ENCODE measurements at places on chromosomes 13 and 19.

GRCh38 chr13:73608711-73609485, 525.3 kb downstream of the KLF12 start:
- DNase-seq: no peak

DNA sequence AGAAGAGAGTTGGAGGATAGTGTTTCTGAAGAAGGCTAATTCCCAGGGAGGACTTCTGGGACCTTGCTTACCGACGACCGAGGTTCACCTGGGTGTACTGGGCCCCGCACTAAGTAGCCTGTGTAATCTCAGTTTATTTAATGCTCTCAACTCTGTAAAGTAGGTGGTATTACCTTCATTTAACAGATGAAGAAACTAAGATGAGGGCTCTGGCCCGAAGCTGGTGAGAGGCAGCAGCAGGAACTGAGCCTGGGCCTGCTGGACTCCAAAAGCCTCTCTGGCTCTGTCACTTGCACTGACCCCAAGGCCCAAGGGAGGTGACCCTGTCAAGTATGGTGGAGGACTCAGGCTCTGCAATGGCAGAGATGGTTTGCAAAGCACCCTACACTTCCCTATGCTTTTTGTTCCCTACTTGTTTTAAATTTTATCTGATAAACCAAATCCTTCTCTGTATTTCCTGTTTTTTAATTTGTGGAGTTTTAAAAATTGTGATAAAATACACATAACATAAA, 50.6 kb downstream of the GGACT start:
- no peak for DNase-seq

DNA sequence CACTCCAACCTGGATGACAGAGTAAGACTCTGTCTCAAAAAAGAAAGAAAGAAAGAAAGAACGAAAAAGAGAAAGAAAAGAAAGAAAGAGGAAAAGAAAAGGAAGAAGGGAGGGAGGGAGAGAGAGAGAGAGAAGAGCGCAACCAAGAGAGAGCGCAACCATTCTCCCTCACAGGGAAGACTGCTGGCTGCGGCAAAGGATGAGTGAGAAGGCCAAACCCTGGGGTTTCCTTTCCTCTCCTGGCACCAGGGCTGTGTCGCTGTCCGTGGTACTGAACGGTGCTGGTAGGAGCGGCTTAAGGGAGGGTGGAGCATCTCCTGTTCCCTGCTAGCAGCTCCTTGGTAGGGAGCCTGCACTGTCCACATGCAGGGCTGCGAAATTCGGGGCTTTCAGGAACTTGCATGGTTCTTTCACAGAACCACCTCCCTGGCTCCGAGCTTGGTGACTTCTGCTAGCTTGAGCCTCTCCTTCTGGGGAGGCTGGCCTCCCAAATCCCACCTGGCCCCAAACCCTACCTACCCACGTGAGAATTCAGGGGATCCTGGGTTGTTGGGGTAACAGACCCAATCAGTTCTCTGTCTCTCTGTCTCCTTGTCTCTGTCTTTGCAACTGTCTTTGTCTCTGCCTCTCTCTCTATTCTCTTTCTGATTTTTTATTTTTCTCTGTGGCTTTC, 51.1 kb upstream of the ZNRF4 start:
- DNase-seq: peak; percentile 78

GRCh38 chr19:34380639-34381241, 15.7 kb downstream of the GPI start:
- no peak for DNase-seq

DNA sequence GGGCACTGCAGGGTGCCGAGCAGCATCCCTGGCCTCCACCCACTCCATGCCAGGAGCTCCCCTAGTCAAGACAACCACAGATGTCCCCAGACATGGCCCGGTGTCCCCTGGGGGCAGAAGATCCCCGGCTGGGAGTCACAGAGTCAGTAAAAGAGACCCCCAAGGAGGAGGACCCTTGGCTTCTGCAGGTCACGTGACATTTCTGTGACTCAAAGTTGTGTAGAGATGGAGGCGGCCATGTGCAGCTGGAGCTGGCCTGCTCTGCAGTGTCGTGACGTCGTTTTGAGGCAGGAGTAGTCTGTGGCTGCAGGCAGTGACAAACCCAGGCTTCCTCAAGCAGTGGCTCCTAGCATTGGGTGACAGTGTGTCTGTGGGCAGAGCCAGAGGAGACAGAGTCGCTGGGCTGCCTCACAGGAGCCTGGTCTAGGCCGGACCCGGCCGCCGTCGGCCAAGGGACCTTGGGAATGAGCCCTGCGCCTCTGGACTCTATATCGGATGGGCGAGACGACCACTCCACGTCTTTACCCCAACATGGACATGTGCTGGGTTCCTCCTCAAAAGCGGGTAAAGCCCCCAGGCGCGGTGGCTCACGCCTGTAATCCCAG, 7.7 kb upstream of the DIRAS1 start:
- DNase-seq: no peak

DNA sequence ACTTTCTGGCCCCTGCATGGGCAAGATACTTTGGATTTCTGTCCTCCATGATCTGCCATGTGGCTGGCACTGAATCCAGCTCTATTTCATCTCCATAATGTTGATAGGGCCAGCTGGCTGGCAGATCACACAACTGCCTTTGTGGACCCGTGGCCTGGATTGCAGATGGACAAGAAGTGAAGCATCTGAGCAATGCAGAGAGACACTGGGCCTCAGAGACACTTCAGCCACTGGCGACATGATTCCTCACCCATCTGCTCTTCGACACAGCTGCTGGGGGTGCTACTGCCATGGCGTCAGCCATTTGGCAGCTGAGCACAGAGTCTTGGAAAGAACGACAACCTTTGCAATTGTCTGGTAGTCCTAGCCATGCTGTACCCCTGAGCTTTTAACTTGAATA, 79.5 kb upstream of the MYO16 start:
- DNase-seq: no peak

DNA sequence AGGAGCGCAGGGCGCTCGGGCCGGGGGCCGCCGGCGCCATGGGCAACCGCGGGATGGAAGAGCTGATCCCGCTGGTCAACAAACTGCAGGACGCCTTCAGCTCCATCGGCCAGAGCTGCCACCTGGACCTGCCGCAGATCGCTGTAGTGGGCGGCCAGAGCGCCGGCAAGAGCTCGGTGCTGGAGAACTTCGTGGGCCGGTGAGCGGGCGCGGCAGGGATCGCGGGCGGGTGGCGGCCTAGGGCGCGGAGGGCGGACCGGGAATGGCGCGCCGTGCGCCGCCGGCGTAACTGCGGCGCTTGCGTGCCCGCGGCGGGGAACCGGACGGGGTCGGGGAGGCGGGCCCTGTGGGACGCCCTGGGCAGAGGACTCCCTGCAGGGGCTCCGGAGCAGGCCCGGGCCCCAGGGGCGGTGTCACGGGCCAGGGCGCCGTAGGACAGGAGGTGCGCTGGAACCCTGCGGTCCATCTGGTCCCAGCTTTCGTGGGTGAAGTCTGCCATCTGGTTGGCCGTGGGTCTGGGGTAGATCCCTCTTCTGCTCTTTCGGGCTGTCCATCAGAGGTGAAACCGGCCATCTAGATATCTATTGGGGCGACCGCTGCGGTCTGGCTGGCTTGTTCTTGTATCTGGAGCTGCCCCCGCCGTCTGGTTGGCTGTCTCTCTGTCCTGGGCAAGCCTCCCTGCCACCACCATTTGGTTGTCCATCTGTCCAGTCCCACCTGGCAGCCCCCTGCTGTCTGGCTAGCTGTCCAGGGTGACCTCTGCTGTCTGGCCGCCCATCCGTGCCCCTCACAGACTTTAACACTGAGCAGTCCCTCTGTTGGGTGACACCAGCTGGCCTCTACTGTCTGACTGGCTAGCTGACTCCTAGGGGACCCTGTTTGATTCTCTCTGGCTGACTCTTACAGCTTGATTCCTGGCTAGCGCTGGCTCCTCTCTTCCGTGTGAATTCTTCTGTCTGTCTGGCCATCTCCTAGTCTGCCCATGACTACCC, 622 bp downstream of the DNM2 start:
- DNase-seq: peak; percentile 36

Data from AG10803 (cell line).